ENCODE measurements at places on chromosomes 2 and 18. TPM values are rescaled to one million over a fixed set of nuclear protein-coding genes. Genes with fewer than 3 reads are reported as not detected.
A peak's percentile ranks its signal among the peaks of the same experiment; 100 is the strongest.

DNA sequence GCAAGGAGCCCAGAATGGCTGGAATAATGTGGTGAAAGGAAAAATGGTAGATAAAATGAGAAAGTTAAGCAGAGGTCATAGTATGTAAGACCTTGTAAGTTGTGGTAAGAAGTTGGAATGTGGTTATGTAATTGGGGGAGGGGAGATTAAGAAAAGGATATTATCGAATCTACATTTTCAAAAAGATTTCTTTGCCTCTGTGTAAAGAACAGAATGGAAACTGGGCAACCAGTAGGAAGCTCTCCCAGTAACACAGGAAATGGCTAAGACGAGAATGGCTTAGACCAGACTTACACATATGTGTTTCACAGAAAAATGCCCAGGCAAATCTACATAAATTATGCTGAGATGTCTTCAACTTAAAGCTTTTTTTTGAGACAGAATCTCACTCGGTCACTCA is 13.2 kb downstream of the MEMO1 start:
- no peak for DNase-seq

- DNase-seq, result peak; percentile 2
These were observed 1.4 kb downstream of the KRCC1 start for GRCh38 chr2:88053934-88054781.

DNA sequence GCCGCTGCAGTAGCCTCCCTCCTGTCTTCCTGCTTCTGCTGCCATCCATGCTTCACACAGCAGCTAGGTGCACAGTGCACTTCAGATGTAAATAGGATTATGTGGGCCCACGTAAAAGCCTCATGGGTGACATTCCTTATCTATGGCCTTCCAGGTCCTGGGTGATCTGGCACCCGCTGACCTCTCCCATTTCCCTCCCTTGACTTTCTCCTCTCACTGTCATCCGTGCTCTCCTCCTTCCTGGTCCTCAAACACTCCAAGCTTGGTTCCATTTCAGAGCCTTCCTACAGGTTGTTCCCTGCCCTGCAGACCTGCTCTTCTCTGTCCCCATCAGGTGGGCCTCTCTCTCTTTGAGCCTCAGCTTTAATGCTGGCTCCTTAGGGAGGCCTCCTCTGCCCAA is 4.0 kb upstream of the SMYD5 start:
- DNase-seq, result no peak

GRCh38 chr2:145691659-145692058 is 1171.7 kb upstream of the ZEB2 start:
- no peak for DNase-seq

DNA sequence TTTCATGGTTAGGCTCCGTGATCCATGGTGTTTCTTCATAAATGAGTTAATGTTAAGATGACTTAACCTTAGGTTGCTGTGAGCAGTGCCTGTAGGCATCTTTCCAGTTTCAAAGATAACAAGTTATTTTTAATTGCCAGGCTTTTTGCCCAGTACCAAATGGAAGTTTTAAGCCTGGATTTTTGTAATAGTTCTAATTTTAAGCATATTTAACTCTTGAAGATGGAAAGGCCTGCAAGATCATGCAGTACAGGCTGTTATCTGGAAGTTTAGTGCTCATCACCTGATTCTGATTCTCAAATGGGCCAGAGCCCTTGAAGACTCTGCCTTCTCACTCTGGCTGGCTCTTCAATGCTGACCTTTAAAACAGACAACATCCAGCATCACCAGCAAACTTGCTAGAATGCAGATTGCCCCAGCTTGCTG is 141.3 kb downstream of the NCK2 start:
- DNase-seq, result peak; percentile 29

GRCh38 chr18:5890331-5891183 is 4.8 kb downstream of the TMEM200C start:
- no peak for DNase-seq

- no peak for DNase-seq
These were observed 5.0 kb downstream of the ZNF516 start for GRCh38 chr18:76490033-76490432.

- no peak for DNase-seq
These were observed 59.3 kb downstream of the ETAA1 start for GRCh38 chr2:67456428-67456827.

The DNAH7 gene
- total RNA-seq, result 0.06 TPM
